LHCN-M2 (cell line): ENCODE measurements at places on chromosomes 6 and 20. TPM values are rescaled to one million over a fixed set of nuclear protein-coding genes. Genes with fewer than 3 reads are reported as not detected.

- no peak for DNase-seq
Measured at GRCh38 chr6:148461986-148462577, 119.4 kb downstream of the SASH1 start.

DNA sequence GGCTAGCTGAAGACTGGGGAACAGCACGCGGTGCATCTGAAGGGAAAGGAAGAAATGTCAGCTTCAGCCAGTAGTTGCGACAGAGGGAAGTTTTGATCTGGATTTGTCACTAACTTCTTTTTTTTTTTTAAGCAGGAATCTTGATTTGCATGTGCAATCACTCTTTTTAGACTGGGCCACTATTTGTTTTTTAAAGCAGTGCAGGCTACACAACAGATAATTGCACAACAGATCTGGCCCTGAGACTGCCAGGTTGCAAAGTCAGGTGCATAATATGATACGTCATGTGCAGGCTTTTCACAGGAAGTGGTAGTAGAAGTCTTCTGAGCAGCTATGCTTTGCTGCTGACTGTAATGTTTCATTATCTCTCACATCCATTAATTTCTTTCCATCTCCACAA lies 13.5 kb downstream of the PFDN4 start:
- DNase-seq = no peak

The CASS4 gene
- 1.2 and 3.8 TPM in 2 replicates for total RNA-seq

GRCh38 chr20:22583773-22584521 lies 425 bp downstream of the FOXA2 start:
- DNase-seq = no peak

DNA sequence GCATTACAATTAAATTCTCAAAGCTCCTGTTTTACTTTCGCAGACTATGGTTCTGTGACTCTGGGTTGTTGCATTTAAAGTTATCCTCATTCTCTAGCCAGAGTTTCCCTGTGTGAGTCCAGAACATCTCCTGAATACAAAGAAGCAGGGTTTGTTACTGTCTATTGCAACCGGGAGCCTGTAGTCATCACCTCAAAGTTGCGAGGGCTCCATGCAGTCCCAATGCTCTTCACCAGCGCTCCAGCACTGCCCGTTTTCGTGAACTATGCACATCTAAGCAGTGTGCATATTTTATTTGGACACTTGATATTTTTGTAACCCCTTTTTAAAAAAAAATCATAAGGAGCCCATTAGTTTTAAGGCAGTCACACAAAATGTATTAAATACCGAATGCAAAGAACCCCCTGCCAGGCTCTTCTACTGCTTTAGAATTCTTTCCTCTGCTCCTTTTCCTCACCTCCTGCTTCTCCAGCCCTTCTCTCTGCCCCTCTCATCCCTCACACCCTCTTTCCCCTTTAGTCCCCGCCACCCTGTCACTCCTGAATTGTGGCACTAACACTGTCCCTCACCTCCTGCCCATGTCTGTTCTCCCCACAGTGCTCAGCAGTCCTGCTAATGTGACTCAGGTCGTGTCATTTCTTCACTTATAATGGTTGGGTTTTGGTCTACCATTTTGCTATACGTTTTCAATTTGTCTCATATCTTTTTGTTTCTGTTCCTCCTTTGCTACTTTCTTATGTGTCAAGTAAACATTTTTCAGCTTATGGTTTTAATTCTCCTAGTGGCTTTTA lies 1.1 kb upstream of the HLA-C start:
- no peak for DNase-seq

The WFDC5 gene
- total RNA-seq = not detected in 2 replicates

- no peak for DNase-seq
Measured at GRCh38 chr6:33277663-33278391, 904 bp downstream of the B3GALT4 start.

DNA sequence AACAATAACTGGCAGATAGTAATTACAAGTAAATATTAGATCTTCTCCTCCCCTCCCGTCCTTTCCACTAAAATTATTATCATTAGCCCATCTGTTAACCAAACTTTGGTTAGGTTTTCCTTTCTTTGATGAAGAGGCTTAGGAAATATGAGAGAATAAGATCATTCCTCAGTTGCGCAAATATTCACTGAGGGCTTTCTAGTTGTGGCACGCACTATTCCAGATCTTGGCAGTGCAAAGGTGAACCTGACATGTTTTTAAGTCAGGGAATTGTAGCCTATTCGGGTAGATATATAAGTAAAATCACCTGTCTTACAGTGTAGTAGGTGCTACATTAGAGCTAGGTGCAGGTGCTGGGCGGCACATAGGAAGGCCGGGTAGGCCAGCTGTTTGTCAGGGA lies 31.1 kb downstream of the RNF217 start:
- no peak for DNase-seq
